ENCODE measurements at places on chromosomes 5 and 9.
A peak's percentile ranks its signal among the peaks of the same experiment; 100 is the strongest.

- DNase-seq: no peak
Observed at GRCh38 chr5:179930788-179931473, 23.2 kb upstream of the TBC1D9B start.

DNA sequence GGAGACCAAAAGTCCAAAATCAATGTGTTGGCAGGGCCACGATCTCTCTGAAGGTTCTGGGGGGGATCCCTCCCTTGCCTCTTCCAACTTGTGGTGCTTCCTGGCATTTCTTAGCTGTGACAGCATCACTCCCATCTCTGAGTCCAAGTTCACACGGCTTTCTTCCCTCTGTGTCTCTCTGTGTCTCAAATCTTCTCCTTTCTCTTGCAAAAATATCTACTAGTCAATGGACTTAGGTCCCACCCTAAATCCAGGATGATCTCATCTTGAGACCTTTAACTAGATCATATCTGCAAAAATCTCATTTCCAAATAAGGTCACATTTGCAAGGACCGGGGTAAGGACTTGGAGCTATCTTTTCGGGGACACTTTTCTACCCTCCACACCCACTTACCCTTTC is 186.1 kb downstream of the HSD17B3 start:
- DNase-seq: no peak

DNA sequence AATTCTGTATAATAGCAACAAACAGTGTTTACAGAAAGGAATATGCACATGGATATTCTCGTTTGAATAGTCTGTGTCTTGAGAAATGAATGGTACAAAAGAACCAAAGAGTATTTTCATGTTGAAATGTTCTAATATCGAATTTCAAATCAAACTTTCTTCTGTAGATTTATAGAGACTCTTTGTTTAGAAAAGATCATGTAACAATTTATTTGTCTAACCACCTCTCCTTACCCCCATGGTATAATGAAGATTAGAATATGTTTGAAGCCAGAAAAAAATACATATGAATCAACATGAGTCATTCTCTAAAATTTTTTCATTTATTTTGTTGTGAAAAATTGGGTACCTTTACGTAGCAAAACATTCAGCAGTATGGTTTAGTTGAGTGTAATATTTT is 285.6 kb downstream of the PRR16 start:
- no peak for DNase-seq

- DNase-seq: no peak
Observed at GRCh38 chr5:9932770-9933169, 302.6 kb upstream of the TAS2R1 start.

GRCh38 chr9:36897478-36897877 is 136.6 kb downstream of the PAX5 start:
- DNase-seq: no peak

GRCh38 chr5:66416698-66417097 is 179.5 kb upstream of the MAST4 start:
- DNase-seq: no peak

DNA sequence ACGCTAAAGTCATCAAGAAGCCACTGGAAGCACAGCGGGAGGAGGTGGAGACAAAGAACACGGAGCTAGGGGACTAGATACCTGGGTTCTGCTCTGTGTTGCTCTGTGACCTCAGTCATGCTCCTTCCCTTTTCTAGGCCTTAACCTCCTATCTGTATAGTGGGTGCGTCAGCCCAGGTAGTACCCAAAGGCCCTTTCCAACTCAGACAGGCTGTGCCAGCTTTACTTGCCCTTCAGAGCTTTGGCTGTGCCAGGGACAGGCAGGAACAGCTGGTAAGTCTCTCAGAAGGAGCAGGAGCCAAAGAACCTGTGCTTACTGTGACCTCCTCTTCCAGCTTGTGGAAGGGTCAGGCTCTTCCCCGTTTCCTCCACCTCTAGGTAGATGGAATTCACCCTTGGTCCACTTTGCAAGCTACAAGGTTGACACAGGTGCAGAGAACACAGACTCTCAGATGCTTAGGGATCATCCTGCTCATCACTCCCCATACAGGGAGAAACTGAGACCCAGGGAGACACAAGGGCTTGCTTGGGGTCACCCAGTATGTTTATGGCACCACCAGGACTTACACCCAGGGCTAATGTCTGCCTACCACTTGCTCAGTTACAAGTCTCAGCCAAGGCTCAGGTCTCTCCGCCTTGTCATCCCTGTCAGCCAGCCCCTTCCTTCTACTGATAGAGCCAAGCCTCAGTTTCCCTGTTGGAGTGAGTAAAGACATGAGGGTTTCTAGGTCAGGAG is 1.7 kb downstream of the CCDC69 start:
- DNase-seq: no peak

DNA sequence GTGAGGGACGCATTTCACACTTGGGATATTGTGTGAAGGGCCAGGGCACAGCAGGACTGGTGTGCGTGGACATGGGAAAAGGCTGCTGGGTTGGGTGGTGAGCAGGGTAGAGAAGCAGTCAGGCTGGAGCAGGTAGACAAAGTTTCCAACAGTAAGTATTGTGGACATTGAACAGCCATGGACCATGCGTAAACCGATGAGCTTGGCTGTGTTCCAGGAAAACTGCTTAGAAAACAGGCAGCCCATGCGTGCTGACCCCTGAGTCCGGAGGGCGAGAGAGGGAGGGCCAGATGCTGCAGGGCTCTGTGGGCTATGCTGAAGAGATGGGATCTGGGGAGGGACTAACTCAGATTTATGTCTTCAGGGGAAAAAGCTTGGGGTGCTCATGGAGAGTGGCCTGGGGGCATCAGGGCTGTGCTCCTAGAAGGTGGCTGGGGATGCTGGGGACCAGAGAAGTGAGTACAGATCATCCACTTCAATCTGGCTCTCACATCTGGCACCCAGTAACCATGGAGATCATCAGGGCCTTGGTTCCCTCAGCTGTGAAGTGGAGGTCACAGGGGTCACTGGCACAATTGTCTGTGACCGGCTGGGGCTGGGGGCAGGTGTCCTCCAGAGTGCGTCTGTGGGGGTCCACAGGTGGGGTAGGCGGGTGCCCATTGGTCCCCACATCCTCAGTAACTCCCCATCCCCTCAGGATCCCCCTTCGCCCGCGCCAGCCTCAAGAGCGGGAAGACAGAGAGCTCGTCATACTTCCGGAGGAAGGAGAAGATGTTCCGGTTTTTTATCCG is 93.3 kb downstream of the CACNA1B start:
- no peak for DNase-seq

DNA sequence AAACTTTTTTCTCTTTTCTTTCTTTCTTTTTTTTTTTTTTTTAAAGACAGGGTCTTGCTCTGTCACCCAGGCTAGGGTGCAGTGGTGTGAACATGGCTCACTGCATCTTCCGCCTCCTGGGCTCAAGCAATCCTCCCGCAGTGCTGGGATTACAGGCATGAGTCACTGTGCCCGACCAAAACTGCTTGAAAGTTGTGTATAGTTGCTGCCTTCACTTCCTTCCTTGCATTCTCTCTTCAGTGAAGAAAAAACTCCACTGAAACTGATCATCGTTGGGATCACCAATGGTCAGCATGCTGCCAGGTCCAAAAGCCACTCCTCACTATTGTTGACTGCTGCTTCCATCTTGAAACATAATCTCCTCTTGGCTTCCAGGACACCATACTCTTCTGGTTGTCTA is 66.6 kb upstream of the CTNNA1 start:
- no peak for DNase-seq

- no peak for DNase-seq
Observed at GRCh38 chr5:85108471-85108870, 723.8 kb upstream of the EDIL3 start.

GRCh38 chr9:37405764-37406380 is 16.6 kb upstream of the GRHPR start:
- no peak for DNase-seq

- DNase-seq: no peak
Observed at GRCh38 chr9:120713257-120714087, 798 bp downstream of the MEGF9 start.

DNA sequence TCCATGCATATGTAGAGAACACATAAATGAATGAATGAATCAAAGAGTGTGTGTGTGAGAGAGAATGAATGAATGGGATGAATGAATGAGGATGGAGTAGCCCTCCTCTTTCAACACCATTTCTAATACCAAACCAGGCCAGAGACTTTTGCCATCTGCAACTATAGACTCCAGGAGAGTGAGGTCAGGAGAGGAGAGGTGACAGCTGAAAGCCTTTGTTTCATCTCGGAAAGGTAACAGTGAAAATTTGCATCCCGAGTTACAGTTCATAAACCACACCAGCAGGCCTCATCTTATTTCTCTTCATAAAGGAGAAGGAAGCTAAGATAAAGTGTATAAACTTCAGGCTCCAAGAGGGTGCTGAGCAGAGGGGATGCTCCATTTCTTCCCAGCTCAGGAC is 255.3 kb upstream of the KLF4 start:
- DNase-seq: no peak

DNA sequence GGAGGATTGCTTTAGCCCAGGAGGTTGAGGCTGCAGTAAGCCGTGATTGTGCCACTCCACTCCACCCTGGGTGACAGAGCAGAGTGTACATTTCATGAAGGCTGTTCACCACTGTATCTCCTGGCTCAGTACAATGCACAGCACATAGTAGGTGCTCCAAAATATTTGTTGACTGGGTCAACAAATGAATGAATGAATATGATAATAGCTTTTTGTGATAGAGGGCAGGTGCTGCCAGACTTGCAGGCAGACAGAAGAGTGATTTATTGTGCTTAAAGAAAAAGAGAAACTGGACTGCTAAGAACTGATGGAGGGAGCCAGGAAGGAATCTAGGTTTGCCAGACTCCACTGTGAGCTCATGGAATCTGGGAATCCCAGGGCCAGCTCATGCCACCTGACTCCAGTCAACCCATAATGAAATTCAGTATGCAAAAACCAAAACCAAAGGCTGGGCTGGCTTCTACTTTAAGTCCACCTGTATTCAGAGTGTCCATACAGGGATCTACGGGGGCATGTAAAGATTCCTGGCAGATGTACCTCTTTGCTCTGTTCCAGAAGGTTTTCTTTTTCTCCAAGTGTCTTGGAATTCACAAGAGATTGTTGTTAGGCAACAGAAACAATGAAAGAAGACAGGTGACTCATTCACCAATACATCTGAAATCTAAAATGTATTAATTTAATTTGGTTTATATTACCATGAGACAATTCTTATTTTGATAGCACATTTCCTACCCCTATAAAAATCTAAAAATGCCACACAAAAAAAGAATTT is 15.5 kb upstream of the CTNNA1 start:
- peak; percentile 16 for DNase-seq

DNA sequence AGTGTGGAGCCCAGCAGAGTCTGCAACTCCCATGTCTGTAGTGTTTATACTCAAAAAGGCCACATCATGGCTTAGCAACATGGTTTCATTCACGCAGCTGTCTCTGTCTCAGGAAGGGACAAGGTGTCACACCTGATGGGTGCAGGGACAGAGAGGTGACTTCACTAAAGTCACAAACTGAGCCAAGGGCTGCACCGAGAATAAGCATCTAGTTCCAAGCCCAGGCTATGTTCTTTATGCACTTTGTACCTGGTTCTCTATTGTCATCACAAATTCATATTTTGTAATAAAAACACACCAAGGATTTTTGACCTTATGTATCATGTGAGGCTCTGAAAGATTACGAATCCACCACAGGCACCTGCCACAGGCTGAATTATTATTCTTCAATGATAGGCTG is 64.9 kb upstream of the STK32A start:
- peak; percentile 28 for DNase-seq

DNA sequence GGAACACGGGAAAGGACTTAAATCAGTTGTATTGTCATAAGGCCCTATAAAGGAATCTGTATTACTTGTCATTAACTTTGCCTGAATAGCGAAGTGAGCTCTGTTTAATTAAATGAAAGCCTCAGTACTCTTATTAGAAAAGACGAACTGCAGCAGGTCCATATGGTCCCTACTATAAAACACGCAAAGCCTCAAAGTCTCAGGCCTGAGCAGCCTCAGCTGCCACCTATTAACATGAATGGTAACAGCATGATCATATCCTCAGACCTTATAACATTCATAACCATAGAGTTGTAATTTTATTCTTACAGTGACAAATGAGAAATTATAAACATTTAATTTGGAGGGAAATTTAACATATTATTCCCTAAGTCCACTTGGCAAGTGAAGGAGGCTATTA is 1113.7 kb upstream of the WWC1 start:
- DNase-seq: no peak

DNA sequence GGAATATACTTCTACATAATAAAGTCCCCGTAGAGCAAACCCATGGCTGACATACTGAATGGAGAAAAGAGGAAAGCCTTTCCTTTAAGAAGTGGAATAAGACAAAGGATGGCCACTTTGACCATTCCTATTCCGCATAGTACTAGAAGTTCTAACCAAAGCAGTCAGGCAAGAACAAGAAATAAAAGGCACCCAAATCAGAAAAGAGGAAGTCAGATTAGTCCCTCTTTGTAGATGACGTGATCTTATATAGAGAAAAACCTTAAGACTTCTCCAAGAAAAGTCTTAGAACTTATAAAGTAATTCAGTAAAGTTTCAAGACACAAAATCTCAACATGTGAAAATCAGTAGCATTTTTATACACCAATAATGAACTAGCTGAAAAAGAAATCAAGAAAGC is 133.9 kb downstream of the GIN1 start:
- DNase-seq: no peak

- no peak for DNase-seq
Observed at GRCh38 chr5:171226096-171226754, 82.8 kb upstream of the TLX3 start.

DNA sequence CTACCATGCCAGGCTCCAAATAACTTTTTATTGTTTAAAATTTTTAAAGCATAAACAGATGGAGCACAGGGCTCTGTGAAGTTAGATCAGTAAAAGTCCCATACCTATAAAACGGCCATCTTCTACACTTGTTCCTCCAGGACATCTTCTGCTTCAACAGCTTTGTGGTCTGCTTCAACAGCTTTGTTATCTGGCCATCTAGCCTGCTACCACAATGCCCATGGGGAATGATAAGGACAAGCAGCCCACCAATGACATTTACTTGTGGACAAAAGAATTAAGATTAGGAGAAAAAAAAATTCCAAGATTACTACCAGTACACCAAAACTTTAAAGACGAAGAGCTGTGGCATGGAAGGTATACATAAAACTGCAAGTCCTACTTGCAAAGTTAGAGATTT is 2.2 kb upstream of the VPS13A start:
- no peak for DNase-seq

- DNase-seq: no peak
Observed at GRCh38 chr5:167614294-167615021, 677.0 kb upstream of the WWC1 start.

DNA sequence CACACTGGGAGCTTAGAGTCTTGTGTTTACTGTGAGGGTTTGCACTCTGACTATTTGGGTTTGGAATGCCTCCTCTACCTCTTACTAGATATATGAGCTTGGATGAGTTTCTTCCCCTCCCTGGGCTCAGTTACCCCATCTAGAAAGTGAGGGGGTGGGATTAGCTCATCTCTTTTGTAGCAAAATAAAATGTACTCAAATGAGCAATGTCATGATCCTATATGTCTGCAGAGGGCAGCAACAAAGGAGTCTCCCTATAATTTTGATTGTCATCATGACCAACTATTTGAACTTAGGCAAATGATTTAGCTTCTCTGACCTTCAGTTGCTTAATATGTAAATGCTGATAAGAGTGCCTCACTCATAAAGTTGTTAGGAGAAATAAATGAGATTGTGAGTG is 109.0 kb downstream of the DPYSL3 start:
- no peak for DNase-seq

- peak; percentile 60 for DNase-seq
Observed at GRCh38 chr9:23123048-23123632, 676.5 kb downstream of the DMRTA1 start.

Measured in NCI-H146 (cell line).